ENCODE measurements at places on chromosomes 7 and 10. TPM values are rescaled to one million over a fixed set of nuclear protein-coding genes. Genes with fewer than 3 reads are reported as not detected.

- no peak for ATAC-seq
These were observed 14.7 kb upstream of the RABGEF1 start for GRCh38 chr7:66725843-66726242.

DNA sequence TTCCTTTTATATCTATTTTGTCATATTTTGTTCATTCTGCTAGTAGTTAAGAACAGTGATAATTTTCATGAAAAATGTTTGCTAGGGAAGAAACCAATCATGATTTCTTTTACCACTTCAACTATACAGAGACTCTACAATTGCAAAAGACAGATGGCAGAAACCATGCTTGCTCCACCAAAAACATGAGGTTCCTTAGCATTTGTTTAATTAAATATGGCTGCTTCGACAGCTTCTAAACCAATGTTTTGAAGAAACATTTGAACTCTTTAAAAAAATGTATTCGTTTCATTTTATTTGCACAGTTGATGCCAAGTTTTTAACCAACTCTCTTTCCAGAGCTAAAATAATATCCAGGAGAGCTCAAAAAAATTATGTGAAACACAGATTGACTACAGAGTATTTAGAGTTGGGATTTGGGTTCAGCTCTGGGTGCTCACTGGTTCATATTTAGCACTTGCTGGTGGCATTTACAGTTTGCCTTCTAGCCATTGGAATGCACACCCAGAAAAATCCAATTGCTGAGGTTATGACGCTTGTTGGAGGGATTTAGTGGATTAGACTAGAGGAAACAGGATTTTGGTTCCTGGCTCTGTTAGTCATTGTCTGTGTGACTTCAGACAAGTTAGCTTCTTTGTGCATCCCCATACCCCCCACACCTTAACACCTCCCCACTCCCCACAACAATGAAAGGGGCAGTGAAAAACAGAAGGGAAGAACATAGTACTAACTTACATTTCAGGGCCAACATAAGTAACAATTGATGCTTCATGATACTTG lies 35.8 kb upstream of the SDHAF3 start:
- ATAC-seq: no peak

- ATAC-seq: no peak
These were observed 37.9 kb downstream of the HBP1 start for GRCh38 chr7:107206706-107207105.

GRCh38 chr10:30587522-30588031 lies 42.0 kb downstream of the LYZL2 start:
- ATAC-seq: no peak

GRCh38 chr10:73406846-73407245 lies 7.0 kb downstream of the ANXA7 start:
- no peak for ATAC-seq

DNA sequence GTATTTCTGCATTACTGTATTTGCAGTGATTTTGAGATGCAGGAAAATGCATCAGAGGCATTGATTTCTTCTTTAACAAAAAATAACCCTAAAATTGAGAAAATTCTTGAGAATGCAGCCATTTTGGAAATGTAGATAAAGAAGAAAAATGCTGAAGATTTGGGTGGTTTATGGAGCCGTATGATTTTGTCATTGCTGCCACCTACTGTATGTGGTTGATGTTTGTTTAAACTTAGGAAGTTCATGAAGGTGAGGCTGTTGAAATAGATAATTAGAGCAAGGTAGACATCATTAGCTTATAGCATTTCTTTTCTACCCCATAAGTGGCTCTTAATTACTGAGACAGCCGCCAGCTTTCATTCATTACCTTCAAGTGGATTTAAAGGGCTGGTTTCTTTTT lies 92.1 kb upstream of the SAMD8 start:
- ATAC-seq: peak; percentile 47

Gene SEC31B
- 8.5 TPM for total RNA-seq

Gene SFTPA1
- 1.4 TPM for total RNA-seq

Gene TMEM176B
- total RNA-seq: 15.5 TPM

Gene MYO3A
- 3.9 TPM for total RNA-seq

Gene MEIG1
- total RNA-seq: 1.8 TPM

Measured in motor neuron (in vitro differentiated cells).